ENCODE measurements at places on chromosomes 5 and 9.

- DNase-seq, result no peak
Observed at GRCh38 chr5:64872044-64872443, 103.3 kb downstream of the CWC27 start.

DNA sequence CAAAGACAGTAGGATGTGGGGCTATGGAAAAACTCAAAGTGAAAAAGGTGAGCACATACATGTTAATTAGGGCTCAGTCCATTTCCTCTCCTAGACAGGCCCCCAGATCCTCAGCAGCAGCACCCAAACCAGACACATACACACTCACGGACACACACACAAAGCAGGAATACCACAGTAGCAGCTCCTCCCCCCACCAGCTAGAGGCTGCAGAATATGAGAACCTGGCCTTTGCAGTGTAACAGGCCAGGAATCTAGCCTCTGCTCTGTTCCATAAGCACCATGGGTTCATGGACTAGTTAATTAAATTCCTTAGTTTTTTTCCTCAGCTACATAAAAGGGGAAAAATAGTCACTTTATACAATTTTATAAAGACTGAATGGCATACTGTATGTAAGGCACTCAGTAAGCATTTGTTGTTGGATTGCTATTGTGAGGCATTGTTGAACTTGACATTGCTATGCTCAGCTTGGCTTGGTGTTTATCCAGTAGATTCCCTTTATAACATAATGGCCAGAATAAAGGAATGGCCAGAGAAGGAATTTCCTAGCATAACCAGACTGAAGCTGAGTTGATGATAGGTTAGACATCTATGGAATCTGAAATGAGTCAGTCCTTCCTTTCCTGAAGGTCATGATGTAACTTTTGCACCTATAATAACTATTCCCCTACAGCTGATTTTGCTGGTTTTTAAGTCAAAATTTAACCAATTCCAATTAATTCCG, 186.8 kb downstream of the SEMA5A start:
- DNase-seq, result no peak

DNA sequence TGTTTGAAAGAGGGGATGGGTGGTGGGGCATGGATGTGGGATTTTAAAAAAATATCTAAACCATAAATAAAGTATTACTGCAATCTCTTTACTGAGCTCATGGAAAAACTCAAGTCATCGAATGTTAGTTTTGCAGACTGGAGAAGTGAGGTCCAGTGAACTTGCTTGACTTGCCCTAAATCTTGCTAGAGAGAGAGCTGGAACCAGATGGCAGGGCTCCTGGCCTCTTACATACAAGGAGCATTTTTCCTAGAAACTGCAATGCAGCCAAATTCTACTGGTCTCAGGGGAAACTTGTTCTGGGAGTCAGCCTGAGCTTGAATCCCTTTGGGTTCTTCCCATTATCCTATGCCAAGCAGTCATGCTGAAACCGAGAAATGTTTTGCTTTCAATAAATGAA, 2.9 kb upstream of the TGFBI start:
- DNase-seq, result no peak

DNA sequence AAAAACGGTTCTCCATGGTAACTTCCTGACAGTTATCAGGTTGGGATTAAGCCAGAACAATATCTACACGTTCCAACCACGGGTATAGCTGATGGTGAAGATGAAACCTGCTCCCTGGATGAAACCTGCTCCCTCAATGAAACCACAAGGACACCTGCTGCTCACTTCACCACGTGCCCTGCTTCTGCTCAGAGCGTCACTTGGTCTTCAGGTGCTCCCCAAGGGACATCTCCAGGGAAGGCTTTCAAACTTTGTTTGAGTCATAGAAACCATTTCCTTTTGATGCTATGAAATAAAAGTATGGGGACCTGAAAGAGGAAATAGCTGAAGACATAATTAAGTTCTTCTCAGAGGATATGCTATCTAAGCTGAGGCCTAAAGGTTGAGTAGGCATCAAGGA, 242.4 kb downstream of the MED10 start:
- DNase-seq, result no peak

- no peak for DNase-seq
Observed at GRCh38 chr5:145903867-145904266, 31.1 kb upstream of the GRXCR2 start.

GRCh38 chr5:120088412-120088811, 375.7 kb upstream of the PRR16 start:
- DNase-seq, result no peak

GRCh38 chr9:68979538-68980314, 34.2 kb downstream of the PRKACG start:
- DNase-seq, result no peak

All from KG1 (cell line).